ENCODE measurements at places on chromosomes 4 and X.
A peak's percentile ranks its signal among the peaks of the same experiment; 100 is the strongest.

DNA sequence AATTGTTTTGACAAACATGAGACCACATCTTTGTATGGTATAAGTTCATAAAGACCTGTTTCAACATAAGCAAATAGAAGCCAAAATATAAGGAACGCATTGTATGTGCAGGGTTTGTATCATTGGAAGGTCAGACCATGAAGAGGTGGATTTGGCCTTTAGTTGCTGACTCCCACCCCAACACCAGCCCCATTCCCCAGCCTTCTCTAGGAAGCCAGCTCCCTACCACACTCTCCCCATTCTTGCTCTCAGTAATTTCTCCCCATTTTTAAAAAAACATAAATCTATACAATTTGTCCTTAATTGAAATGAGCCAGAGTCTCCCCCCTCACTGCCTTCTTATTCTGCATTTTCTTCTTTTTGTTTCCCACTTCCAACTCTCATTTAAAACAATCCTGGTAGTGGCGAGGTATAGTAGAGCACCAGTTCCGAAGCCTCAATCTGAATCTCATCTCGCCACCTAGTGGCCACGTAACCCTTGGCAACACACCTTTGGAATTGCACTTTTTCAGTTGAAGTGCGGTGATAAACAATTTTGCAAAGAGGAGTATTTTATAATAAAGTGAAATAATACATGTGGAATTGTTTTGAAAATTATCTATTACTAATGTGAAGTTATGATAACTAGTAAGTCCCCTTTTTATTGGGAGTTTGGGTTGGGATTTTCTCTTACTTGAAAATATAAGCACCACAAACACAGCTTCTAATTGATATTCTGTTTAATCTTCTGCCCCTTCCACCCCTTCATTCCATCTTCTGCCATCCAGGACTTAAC is 126.6 kb downstream of the ASB9 start:
- DNase-seq, result peak; percentile 9

DNA sequence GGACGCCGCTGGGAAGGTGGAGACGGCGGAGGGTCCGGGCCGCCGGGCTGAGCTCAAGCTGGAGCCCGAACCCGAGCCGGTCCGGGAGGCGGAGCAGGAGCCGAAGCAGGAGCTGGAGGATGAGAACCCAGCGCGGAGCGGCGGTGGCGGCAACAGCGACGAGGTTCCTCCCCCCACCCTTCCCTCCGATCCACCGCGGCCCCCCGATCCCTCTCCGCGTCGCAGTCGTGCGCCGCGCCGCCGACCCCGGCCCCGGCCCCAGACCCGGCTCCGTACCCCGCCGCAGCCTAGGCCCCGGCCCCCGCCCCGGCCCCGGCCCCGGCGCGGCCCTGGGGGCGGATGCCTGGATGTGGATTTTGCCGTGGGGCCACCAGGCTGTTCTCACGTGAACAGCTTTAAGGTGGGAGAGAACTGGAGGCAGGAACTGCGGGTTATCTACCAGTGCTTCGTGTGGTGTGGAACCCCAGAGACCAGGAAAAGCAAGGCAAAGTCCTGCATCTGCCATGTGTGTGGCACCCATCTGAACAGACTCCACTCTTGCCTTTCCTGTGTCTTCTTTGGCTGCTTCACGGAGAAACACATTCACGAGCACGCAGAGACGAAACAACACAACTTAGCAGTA is 483 bp downstream of the USP27X start:
- DNase-seq, result no peak

GRCh38 chr4:45688341-45688740 is 435.5 kb downstream of the GABRG1 start:
- DNase-seq, result no peak

GRCh38 chr4:157076578-157076947 is 613 bp downstream of the GLRB start:
- no peak for DNase-seq

DNA sequence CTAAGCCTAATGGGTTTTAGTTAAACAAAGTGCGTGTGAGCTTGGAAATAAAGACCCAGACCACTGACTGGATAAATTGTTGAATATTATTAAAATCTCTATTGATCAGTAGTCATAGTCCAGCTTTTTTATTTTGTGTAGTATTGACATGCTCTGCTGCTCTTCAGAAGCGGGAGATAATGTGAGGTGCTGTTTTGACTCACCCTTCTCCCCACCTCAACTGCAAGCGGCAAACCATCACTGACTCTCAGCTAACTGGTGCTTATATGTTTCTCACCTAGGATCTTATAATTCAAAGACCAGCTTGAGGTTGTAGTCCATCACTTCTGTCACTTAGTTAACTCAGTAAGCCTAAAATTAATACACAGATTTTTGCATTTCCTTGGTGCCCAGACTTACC is 72.2 kb downstream of the COMMD8 start:
- no peak for DNase-seq

DNA sequence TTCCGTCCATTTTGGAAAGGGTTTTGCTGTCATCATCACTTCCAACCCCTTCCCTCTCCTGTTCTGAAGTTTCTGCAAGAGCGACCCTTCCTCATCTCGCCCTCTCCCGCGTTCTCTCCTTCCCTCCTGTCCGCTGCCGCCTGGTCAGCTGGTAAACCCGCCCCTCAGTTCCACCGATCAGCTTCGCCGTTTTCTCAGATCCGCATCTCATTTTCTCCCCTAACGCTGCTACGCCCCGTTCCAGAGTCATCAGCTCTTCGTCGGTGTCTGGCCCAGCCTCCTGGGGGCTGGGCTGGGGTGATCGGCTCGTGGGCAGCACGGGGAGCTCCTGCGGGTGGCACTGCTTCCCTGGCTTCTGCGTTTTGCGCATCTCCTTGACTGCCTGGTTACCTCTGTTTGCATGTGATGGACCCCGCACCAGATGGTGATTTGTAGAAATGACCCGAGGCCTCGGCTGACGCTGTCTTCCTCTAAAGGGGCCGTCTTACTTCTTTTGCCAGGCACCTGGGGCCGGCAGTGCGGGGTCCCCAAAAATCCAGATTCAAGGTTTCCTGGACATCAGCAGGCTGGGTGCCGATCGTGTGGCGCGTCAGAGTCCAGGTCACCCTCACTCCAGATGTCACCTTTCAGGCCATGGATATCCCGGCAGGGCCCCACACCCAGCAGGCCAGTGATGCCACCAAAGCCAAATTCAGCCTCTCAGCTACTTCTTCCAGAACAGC is 13.4 kb downstream of the CTBP1 start:
- no peak for DNase-seq

GRCh38 chrX:42954880-42955279 is 176.9 kb upstream of the PPP1R2C start:
- no peak for DNase-seq

DNA sequence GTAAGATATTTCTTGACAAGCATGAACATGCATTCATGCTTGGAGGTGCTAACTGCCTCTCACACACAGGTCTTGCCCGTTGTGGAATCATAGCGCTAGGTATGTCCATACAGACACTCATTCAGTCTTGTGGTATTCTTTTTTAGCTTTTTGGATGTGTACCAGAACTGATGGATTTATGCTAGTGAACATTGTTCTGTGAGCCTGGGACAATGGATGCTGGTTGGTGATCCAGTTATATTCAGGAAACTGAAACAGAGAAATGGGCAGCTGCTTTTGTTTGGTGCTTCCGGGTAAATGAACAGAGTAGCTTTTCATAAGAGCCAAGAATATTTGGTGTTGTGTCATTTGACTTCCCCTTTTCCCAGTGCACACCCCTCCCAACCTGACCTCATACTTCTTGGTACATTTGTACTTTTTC is 78.9 kb upstream of the SLC4A4 start:
- DNase-seq, result no peak

DNA sequence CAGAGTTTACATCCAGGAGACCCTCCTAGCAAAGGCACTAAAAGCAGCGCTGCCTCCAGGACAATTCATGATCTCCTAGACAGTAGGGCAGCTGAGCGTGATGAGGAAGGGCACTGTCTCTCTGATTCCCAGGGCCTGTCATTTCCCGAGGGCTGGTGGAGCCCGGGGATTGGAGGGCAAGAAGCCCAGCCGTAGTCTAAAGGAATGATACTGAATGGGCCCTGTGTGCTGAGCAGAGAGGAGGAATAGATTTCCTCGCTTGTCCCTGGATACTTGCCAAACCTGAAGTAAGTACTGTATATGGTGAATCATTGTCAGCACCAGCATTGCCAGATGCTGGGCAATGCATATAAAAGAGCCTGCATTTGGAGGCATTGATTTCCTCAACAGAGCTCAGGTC is 88.0 kb upstream of the SLITRK2 start:
- no peak for DNase-seq

DNA sequence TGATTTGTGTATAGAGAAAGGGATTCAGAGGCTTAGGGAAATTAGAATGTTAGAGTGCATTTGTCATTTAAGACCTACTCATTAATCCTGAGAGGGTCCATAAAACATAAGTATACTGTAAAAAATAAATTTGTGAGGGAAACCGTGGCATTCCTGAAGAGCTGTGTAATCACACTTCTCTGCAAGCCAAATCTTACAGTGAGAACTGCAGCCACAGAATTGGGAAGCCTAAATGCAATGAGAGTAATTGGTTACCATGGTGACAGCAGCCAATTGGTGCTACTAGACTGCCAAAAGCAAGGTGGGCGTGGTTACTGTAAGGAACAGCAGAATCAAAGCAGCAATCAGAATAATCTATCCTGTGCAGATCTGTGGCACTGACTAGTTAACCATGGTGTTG is 345.2 kb upstream of the GRID2 start:
- no peak for DNase-seq

- DNase-seq, result no peak
Observed at GRCh38 chr4:13957871-13958270, 330.3 kb upstream of the BOD1L1 start.

GRCh38 chr4:5894266-5894665 is 1.4 kb upstream of the CRMP1 start:
- DNase-seq, result no peak

- DNase-seq, result no peak
Observed at GRCh38 chr4:27775156-27775555, 914.5 kb downstream of the STIM2 start.

DNA sequence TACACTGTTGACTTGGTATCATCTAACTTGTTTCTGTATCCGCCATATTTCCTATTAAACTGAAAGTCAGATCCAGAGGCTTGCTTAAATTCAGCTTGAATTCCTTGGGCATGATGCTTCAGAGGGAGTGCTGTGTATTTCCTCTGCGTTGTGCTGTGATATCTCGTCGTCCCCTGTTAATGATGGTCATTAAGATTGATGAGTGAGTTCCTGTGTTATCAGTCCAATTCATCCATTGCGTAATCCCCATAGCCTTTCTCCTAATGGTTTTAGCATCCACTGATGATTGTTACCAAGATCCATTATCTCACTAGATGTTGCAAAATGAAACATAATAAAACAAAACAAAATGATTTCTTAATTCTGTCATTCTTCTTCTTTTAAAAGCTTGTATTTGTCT is 31.3 kb upstream of the CHM start:
- DNase-seq, result no peak

GRCh38 chr4:53786632-53787031 is 195.3 kb upstream of the LNX1 start:
- DNase-seq, result no peak

DNA sequence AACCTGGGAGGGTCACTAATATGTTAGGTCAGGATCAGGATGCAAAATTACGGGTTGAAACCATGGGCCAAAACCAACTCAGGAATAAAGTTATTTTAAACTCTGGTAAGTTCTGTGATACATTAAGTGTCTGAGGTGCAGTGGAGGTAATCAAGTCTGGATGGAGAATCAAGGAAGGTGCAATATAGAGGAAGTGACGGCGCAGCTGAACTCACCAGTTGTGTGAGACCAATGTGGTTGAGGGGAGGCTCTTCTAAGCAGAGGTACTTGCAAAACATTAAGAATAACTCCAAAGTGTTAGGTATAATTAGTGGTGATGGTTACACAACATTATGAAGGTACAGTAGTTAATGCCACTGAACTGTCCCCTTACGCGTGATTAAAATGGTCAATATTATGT is 19.7 kb downstream of the GAB3 start:
- no peak for DNase-seq

DNA sequence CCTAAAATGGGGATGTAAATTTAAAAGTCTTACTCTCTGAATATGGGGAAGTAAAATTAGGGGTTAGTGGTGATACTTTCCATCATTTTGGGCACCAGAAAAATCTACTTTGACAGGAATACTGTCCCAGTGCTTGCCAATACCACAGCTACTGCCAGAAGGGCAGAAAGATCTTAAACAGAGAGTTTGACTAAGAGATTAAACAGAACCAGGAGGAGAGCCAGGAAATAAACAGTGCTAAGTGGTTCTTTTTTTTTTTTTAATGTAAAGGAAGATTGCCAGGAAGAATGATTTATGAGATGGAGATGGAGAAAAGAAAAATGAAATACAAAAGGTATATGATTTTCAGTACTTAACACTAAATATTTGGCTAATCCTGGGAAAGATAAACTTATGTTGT is 126.8 kb downstream of the RTL3 start:
- DNase-seq, result no peak

DNA sequence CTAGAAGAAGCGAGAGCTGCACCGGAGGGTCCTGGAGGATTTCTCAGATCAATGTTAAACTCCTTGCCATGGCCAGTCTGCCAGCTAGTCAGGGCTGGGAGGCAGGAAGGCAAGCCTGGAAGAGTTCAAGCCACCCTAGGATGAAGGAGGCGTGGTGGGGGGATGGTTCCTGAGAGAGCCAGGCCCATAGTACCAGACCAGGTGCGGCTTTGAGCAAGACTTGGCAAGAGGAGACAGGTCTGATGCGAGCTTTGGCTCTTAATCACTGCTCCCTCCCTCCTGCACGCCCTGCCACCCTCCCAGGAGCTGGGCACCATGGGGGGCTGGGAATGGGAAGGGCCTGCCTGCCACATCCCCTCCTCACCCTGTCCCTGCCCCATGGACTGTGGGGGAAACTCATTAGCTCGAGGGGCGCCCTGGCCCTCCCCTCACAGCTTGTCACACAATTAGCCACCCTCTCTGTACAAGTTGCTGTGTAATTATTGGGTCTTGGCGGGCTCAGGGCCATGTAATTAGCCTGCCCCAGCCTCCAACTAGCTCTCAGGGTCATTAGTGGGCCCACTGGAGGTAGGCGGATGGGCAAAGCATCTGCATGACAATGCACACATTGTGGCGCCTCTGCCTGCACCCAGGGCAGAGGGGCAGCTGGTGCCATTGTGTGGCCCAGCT is 50.3 kb downstream of the EFNB1 start:
- no peak for DNase-seq

DNA sequence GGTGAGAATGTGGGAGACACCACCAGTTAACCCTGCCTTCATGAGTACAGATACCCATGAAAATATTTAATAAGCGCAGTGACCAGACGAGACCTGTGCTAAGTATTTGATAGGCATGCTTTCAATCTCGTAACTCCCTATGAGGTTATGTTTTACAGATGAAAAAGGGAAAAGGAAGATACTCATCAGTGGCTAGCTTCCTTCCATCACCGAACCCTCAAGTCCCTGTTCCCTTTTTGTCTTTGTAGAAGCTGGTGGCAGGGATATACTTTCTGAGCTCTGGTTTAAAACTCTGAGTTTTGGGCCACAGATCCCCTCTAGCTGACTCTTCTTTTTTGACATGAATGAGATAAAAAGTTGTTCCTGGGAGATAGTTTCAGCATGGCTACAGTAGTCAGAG is 26.3 kb downstream of the AFF1 start:
- no peak for DNase-seq

- DNase-seq, result no peak
Observed at GRCh38 chrX:74437530-74437929, 16.2 kb downstream of the SLC16A2 start.

GRCh38 chr4:15354371-15355297 is 73.2 kb upstream of the C1QTNF7 start:
- DNase-seq, result no peak

- no peak for DNase-seq
Observed at GRCh38 chrX:94576367-94577004, 902.5 kb downstream of the FAM133A start.
